ENCODE measurements at places on chromosomes 3 and 15.

GRCh38 chr3:112640276-112640929, 540 bp downstream of the CCDC80 start:
- DNase-seq = no peak

- no peak for DNase-seq
Observed at GRCh38 chr15:42503825-42504224, 8.4 kb downstream of the SNAP23 start.

GRCh38 chr15:79832367-79833120, 64.3 kb downstream of the MTHFS start:
- DNase-seq = no peak

GRCh38 chr15:91852741-91853510, 582 bp upstream of the SLCO3A1 start:
- peak; percentile 73 for DNase-seq

- DNase-seq = no peak
Observed at GRCh38 chr3:55623786-55624185, 136.7 kb upstream of the WNT5A start.

GRCh38 chr3:124934577-124934976, at the start of gene MUC13:
MUC13 (minus strand) TSS chr3:124934751; CDS start chr3:124934712, 39 bp downstream.
- DNase-seq = no peak

GRCh38 chr3:153313302-153313965, 151.4 kb downstream of the RAP2B start:
- DNase-seq = no peak

All from activated CD4-positive, alpha-beta T cell treated with anti-CD3 and anti-CD28 coated beads, Interleukin-2, amount 50 U/mL, for 48 hours (primary cell).